ENCODE measurements at places on chromosomes 3 and 15.

GRCh38 chr15:66433726-66434125 is 47.0 kb downstream of the MAP2K1 start:
- DNase-seq = no peak

- no peak for DNase-seq
Observed at GRCh38 chr3:157443905-157444796, 7.5 kb downstream of the PTX3 start.

GRCh38 chr3:108757404-108757982 is at the start of gene RETNLB:
RETNLB (minus strand) TSS chr3:108757410; CDS start chr3:108757185, 225 bp downstream.
- DNase-seq = no peak

- no peak for DNase-seq
Observed at GRCh38 chr3:66622756-66623457, 122.1 kb upstream of the LRIG1 start.

All from T follicular helper cell (primary cell).